Activated CD8-positive, alpha-beta memory T cell treated with anti-CD3 and anti-CD28 coated beads, Interleukin-2, amount 50 U/mL, for 48 hours (primary cell): ENCODE measurements at places on chromosomes 4 and X.

GRCh38 chr4:144336633-144337032, 196.1 kb upstream of the GYPA start:
- no peak for DNase-seq

DNA sequence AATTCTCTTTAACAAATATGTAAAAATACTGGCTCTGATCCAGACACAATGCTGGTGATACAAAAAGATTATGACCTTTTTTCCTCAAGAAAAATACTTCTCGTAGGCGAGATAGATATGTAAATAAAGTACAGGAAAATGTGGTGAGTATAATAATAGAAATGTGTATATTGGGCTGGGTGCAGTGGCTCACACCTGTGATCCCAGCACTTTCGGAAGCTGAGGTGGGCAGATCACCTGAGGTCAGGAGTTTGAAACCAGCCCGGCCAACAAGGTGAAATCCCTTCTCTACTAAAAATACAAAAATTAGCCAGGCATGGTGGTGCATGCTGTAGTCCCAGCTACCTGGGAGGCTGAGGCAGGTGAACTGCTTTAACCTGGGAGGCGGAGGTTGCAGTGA, 55.0 kb downstream of the MRPL1 start:
- no peak for DNase-seq

- no peak for DNase-seq
Observed at GRCh38 chr4:120348521-120348920, 281.9 kb upstream of the MAD2L1 start.

GRCh38 chrX:152637649-152638442, at the start of gene GABRQ:
Gene GABRQ (plus strand): TSS chrX:152637895. CDS start chrX:152638203, 308 bp downstream.
- DNase-seq: no peak
